ENCODE measurements at places on chromosomes 5 and 9.

GRCh38 chr9:131605770-131606590, 60.7 kb downstream of the PRRT1B start:
- no peak for DNase-seq

DNA sequence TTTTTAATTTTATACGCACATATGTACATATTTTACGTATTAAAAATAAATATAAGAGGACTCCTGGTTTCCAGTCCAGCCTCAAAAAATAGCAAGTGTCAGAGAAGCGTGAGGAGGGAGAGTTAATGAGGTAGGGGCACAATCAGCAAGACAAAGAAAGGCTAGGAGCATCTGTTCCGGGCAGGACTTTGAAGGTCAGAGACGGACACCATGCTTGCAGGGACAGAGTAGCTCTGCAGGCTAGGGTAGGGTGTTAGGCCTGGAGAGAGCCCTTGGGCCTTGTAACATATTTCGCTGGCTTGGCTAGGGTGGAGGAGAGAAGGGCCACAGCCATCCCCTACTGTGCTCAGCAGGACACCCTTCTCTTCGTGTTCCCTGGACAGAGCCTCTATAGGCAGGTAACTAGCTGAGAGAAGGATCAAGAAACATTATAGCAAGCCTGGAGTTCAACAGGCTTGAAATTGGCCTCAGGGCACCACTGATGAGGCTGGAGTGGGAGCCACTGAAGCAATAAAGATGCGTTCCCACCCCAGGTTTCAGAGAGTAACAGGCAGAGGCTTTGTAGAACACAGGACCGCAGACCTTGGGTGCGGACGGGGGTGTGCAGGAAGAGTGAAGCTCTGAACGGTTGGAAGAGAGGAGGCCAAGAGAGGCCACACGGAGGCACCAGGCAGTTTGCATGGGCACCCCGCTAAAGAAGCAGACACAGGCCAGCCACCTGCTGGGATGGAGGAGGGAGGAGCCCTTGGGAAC, 9.7 kb upstream of the IPPK start:
- no peak for DNase-seq

- DNase-seq, result no peak
Measured at GRCh38 chr5:81895307-81895706, 76.5 kb upstream of the ATG10 start.

- peak; percentile 72 for DNase-seq
Measured at GRCh38 chr9:214648-215493, at the start of gene DOCK8. Gene DOCK8 (plus strand): TSS chr9:214865. CDS start chr9:214977, 112 bp downstream.

GRCh38 chr5:167923396-167923795, 368.0 kb upstream of the WWC1 start:
- DNase-seq, result no peak

DNA sequence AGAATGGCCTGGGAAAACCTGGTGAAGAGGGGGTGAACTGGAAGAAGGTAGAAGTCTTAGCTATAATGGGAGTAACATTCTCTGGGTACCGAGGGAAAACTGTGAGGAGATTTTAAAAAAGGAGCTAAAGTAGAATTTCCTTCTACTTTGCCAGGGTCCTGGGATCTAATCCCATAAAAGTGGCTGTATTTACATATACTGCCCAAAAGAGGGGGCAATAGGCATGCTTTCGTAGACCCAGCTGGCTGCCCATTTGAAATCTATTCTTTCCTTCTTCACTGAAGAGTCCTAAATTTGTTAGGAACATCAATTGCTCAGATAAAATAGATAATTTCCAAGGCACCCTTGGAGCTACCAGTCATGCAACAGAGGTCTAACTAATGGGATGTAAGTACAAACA, 159.2 kb downstream of the CDC42SE2 start:
- no peak for DNase-seq

DNA sequence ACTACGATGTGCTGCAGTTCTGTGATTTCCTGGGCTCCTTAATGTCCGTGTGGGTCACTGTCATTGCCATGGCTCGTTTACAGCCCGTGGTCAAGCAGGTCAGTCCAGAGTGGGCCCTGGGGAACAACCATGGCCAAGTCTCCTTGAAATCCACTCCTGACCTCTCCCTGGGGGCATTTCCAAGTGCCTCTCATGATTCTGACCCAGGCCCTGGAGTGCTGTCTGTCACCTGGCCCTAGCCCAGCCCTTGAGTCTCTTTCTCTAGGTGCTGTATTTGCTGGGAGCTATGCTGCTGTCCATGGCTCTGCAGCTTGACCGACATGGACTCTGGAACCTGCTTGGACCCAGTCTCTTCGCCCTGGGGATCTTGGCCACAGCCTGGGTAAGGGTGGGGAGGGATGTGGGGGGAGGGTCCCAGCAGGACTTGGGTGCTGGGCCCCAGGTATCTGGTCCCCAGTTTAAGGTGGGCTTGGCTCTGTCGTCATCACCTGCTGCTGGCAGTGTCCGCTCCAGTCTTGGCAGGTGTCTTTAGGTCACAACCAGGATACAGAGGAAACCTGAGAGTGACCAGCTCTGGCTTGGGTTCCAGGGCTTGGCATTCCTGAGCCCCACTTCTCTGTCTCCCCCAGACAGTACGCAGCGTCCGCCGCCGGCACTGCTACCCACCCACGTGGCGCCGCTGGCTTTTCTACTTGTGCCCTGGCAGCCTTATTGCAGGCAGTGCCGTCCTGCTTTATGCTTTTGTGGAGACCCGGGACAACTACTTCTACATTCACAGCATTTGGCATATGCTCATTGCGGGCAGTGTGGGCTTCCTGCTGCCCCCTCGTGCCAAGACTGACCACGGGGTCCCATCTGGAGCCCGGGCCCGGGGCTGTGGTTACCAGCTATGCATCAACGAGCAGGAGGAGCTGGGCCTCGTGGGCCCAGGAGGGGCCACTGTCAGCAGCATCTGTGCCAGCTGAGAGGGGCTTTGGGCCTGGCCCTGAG, 17.0 kb downstream of the OR13J1 start:
- DNase-seq, result no peak

DNA sequence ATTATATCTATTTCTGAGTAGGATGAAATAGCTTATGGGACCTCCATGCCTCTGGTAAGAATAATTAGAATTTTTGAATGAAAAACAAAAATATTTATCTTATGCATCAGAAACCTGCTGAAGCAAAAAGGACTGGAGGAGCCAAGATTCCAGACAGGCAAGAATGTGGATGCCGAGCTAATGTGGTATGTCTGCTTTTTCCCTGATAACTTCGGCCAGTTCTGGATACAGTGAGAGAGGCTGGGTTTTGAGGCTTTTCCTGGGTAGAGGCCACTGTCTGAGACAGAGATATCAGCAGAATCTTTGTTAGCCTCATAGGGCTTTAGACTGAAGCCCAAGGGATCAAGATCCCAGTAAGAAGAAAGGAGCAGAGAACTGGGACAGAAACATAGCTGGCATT, 5.2 kb upstream of the CTNND2 start:
- DNase-seq, result no peak

DNA sequence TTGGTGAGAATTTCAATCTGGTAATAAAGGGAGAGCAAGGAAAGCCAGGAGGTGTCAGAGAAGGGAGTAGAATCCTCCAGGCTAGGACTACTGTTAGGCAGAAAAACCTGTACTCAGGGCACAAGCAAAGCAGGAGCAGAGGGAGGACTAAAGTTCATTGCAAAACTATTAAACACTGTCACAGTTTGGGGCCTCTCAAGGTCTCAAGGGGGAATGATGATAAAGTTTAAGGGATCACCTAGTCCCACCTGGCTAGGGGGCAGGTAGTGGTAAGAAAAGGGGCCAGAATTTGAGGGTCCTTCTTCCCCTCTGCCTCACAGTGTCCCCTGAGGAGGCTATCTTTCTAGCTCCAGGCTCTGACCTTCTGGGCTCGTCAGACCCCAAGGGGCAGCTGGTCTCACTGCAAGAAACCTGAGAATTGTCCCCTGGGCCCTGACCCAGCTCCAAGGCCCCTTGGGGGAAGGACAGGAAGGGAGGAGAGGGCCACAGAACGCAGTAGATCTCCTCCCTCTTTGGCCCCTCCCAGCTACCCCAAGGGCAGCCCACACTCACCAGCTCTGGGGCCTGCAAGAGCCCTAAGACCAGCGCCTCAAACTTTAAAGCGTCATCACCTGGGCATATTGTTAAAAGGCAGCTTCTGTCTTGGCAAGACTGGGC, 974 bp downstream of the CCDC69 start:
- peak; percentile 65 for DNase-seq

- DNase-seq, result no peak
Measured at GRCh38 chr5:133959643-133960042, 8.8 kb downstream of the C5orf15 start.

GRCh38 chr5:127441799-127442484, 75.5 kb upstream of the PRRC1 start:
- DNase-seq, result no peak

DNA sequence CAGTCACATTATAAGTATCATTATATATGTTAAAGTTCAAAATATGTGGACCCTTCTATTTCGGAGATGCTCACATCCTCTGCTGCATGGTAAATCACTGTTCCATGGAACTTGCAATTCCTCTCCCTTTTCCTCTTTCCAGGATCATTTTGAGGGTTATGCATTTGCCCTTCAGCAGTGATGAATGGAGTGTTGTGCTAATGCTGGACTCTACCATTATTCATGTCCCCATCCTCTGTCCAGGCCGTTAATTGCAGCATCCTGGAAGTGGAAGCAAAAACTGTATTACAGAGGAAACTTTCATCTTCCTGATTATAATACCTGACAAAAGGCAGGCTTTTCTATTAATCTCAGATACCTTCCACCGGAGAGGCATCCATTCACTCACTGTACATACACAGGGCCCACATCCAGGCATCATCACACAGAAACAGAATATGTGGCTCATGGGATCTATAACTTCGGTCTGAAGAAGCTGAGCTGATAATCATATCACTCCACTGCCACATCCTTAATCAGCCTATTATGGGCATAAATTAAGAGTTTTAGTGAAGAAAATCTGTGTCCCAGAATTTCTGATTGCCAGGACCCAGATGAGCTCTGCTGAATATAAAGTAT, 65.0 kb upstream of the ACO1 start:
- DNase-seq, result no peak

GRCh38 chr5:140633021-140633471, at the start of gene CD14:
Gene CD14 (minus strand): TSS chr5:140633175. CDS start chr5:140633071, 104 bp downstream.
- no peak for DNase-seq

- DNase-seq, result peak; percentile 73
Measured at GRCh38 chr9:134163371-134164196, 780 bp downstream of the RNU6ATAC start.

DNA sequence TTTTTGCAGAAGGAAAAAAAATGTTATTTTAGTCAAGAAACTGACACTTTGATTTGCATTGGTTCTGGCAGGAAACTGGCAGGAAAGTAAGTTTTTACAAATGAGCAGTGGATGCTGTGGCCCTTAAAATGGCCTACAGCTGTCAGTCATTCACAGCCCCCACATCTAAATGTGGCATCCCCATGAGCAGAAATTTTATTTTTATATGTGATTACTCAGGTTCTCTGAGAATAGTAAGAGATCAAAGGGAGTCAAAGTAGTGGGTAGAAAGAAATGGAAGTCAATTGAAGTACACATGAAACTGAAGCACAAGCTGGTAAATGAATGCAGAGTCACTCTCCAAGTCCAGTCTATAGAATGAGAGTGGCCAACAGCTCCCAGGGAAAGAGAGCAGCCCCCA, 80.3 kb downstream of the ENC1 start:
- no peak for DNase-seq

- no peak for DNase-seq
Measured at GRCh38 chr9:124576751-124577150, 69.6 kb upstream of the NR5A1 start.

- no peak for DNase-seq
Measured at GRCh38 chr9:92576175-92576574, 40.4 kb upstream of the ECM2 start.

- no peak for DNase-seq
Measured at GRCh38 chr5:159155960-159156359, 53.4 kb downstream of the RNF145 start.

GRCh38 chr5:67693956-67694809, 497.6 kb upstream of the CD180 start:
- DNase-seq, result no peak

DNA sequence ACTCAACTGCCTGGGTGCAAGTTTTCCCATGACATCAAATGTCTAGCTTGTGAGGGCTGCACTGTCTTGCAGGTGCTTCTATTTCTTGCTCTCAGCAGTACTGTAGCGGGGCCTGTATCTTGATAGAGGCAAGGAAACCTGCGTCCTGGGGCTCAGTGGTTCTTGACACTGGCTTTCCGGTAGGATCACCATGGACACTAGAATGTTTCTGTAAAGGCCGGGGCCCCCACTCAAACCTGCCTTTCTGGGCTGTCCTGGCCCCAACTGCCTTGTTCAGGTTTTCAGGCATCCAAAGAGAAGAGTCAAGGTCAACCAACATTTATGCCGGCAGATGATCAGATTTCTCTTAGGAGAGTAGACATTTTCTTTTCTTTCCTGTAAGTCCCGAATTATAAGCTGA, 26.7 kb upstream of the TENT4A start:
- DNase-seq, result no peak

DNA sequence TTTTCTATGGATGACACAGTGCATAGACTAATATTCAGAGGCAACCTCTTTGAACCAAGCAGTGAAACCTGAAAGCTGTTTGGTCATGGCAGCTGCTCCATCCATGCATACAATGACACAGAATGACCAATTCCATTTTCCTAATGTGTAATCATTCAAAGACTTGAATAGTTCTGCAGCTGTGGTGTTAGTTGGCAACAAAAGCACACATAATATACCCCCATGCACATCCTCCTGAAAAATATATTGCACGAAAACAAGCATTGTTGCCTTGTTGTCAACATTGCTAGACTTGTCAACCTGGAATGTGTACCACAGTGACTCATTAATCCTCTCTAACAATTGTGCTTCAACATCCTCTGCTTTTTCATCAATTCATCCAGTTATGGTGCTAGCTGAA, 71.0 kb upstream of the SEMA6A start:
- no peak for DNase-seq

DNA sequence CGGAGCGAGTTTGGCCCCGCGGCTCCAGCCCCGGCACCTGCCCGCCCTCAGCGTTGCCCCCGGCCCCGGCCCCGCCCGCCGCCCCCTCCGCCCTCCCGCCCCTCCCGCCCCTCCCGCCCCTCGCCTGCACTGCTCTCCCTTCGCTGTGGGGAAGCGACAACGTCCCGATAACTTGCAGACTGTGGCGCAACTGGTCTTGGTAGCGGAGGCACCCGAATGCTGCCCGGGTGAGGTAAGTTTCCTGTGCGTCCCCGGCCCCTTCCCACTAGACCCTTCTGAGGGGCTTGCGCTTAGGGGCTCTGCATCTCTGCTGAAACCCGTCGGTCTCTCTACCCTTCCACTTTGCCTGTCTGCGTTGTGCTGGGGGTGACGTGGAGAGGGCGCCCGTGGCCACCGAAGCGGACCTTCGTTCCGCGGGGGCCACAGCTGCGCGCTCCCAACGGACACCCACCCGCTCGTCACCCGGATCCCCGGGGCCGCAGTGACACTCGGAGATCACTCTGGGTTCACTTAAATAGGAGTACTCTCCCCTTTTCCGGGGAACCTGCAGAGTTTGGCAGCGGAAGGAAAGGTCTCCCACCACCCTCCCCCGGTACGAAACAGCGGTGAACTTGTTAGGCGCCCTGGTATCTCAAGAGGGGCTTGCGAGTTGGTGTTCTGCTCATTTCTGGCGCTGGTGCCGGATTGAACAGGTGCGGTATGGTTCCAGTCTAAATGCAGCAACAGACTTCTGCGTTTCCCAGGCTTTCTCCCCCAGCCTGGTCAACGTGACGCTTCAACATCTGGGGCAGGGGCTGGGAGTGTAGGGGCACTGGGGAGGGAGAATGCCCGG, 707 bp downstream of the PIP5K1B start:
- DNase-seq, result peak; percentile 15

Data from stimulated activated naive CD8-positive, alpha-beta T cell treated with anti-CD3 and anti-CD28 coated beads, Interleukin-15, amount 100 ng/mL, for 72 hours (primary cell).